H54 (cell line): ENCODE measurements at places on chromosomes 2 and 18.
A peak's percentile ranks its signal among the peaks of the same experiment; 100 is the strongest.

GRCh38 chr18:50203801-50204604, 9.1 kb upstream of the MYO5B start:
- peak; percentile 19 for DNase-seq

- no peak for DNase-seq
Measured at GRCh38 chr18:69795791-69796190, 151.9 kb downstream of the CD226 start.

DNA sequence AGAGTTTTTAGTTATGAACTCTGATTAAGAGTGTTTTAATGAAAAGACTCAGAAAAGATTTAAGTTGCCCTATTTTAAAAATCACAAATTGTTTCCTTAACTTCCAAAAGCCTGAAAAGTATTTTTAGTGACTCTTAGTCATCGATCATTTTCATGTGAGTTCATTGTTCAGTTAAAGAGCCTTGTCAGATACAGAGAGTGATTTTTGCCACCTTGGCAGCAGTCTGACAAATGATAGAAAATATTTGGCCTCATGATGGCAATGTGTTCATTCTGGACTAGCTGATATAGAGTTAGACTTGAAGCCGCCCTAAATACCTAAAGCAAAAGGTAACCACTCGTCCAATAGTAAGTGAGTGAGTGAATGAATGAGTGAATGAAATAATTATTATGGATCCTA, 225.8 kb downstream of the CPS1 start:
- DNase-seq, result no peak

DNA sequence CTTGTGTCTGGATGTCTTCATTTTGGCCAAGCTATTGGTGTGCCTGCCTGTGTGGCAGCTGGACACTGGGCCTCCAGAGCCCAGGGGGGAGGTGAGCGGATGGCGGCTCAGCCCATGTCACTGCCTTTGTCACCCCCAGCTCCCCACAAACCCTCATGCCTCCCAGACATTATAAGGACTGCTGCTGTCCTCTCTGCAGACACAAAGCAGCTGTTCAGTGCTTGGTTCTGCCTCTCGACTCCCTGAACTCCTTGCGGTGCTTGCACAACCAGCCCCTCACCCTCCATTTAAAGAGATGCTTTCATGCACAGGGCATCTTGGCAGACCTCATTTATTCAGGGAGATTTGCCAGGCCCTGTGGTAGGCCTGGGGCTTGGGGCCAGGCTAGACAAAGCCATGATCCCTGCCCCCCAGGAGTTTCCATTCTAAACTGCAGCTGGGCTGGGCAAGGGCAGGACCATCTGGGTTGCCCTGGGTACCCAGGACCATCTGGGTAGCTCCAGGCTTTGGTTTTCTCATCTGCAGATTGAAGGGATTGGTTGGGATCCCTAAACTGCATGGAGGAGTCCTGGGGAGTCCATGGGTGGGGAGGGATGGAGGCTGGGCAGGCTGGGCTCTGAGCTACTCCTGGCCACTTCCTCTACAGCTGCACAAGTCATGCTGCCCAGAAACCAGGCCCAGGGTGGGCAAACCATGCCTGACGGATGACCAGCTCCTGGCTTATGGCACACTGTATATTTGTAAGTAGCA, 168.5 kb downstream of the CELF4 start:
- DNase-seq, result no peak

- DNase-seq, result no peak
Measured at GRCh38 chr2:24307961-24308360, 52.4 kb downstream of the ITSN2 start.

GRCh38 chr2:54247115-54247514, 8.9 kb downstream of the TSPYL6 start:
- no peak for DNase-seq

DNA sequence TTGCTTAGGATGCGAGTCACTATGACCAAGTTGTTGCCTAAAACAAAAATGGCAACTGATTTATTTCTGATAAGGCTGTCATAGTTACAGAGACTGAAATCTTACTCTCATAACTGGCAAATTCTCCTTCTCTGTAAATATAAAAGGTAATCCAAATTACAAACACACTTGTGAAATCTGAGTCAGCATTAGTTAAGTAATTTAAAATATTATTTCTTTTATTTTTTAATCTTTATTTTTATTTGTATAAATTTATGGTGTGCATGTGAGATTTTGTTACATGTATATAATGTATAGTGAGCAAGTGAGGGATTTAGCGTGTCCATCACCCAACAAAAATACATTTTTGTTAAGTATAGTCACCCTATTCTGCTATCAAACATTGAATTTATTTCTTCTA, 1342.8 kb upstream of the TMEFF2 start:
- DNase-seq, result no peak

DNA sequence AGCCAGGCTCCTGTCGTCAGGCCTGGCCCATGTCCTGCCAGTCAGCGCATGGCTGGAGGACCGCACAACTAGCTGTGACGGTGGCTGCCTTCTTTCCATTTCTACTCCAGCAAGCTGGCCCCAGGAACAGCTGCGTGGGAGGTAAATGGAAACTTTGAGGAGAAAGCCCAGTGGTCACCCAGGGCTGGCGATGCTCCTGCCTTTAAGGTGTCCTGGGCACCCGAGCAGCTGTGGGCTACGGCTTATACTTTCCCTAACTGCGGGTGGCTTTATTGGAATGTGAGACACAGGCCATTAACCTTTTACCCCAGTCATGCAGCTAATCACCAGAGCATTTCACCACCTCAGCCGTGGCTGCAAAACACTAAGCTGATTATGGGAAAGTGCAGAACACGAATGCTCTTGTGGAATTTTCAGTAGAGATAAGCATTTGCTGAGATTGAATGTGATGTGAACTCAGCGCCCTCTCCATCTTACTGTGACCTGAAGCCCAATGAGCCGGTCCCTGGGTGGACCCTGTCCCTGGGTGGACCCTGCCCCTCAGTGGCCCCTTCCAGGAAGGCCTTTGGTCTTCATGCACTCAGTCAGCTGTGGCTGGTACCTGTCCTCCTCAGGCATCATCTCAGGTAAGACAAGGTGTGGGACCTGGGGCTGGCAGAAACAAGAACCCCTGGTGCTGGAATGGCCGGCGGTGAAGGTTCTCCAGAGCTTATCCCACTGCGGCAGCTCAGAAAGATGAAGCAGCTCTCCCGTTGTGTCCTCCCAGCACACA, 275.4 kb upstream of the HS6ST1 start:
- no peak for DNase-seq

- DNase-seq, result no peak
Measured at GRCh38 chr2:60974652-60975051, 42.9 kb upstream of the PEX13 start.

GRCh38 chr2:38948995-38949394, 59.3 kb downstream of the ARHGEF33 start:
- no peak for DNase-seq

GRCh38 chr2:152157253-152157652, 18.3 kb downstream of the STAM2 start:
- no peak for DNase-seq

- no peak for DNase-seq
Measured at GRCh38 chr2:12602661-12603060, 114.1 kb upstream of the TRIB2 start.

GRCh38 chr2:180630756-180631155, 349.6 kb upstream of the UBE2E3 start:
- no peak for DNase-seq

GRCh38 chr2:196431957-196432356, 207.6 kb upstream of the CCDC150 start:
- DNase-seq, result no peak

- DNase-seq, result no peak
Measured at GRCh38 chr2:42424033-42424432, 63.0 kb upstream of the COX7A2L start.

GRCh38 chr2:205405194-205405593, 277.1 kb upstream of the NRP2 start:
- DNase-seq, result no peak

- DNase-seq, result no peak
Measured at GRCh38 chr2:233821709-233822100, 32.6 kb downstream of the HJURP start.

DNA sequence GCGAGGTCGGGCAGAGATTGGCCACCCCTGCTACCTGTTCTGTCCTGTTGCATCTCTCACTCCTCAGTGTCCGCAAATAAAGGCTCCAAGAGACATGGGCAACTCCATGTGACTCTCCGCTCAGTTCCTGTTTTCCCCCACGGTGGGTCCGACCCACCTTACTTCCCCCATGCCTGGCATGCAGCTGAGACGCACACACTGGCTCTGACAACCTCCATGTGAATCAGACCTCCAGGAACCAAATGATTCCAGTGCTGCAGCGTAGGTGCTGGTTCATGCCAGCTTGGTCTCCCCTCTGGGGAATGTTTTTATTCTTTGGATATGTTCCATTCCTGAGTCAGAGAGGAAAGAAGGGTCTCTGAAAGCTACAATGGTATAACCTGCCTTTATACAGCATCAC, 221.5 kb downstream of the SH3RF3 start:
- no peak for DNase-seq

DNA sequence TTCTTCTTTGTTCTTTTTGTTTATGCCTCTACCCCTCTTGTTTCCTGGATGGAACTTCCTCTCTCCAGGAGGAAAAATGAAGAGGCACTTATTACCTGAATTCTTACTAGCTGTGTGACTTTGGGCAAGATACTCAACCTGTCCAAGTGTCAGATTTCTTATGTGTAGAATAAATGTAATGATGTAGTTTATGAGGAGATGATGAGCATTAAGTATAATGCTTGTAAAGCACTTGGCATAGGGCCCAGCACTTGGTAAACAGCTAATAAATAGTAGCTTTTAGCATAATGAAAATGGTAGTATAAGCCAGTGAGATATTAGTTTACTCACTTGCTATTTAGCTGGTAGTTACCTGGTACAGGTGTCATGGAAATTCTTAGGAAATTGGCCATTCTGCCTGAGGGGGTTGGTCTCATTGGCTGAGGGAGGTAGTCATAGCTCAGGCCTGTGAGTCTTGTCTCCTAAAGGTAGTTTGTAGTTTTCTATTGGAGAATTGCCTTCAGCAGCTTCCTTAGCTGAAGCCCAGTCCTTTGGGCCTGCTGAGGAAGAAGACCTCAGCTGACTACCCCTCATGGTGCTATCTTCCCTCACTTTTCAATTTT, 133.4 kb upstream of the NABP1 start:
- no peak for DNase-seq

GRCh38 chr2:208319391-208319790, 53.3 kb downstream of the PIKFYVE start:
- no peak for DNase-seq

GRCh38 chr18:35377875-35378573, 887 bp upstream of the ZNF396 start:
- no peak for DNase-seq

DNA sequence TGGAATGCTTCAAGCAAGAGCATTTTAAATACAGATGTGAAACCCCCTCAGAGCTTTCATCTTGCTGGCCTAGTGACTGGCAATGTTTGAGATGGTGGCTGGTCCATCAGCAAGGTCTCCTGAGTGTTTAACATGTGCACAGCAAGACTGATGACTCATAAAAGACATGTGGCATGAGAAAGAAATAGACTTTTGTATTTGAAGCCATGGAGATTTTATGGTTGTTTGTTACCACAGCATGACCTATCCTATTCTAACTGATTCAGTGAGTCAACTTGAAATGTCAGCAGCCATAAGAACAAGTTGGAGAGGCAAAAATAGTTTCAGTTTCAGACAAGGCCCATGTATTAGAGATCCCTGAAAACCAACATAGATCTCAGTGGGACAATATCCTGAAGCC, 154.7 kb upstream of the LYPD1 start:
- DNase-seq, result no peak

DNA sequence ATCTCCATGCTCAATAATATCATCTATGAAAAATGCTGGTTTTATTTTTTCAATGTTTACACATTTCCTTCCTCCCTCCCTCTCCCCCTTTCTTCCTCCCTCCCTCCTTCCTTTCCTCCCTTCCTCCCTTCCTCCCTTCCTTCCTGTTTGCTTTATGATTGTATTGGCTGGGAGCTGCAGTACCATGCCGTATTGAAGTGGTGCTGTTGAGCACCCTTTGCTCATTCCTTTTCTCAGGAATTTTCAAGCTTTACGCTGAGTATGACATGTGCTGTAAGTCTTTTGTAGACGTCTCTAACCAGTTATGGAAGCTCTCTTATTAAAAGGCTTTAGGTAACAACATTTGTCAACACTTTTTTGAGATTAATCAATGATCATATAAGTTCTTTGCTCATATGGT, 100.4 kb downstream of the SNTG2 start:
- DNase-seq, result no peak

GRCh38 chr2:138730497-138731030, 49.6 kb downstream of the NXPH2 start:
- DNase-seq, result no peak

- DNase-seq, result no peak
Measured at GRCh38 chr2:136117391-136117841, 533 bp downstream of the CXCR4 start.

DNA sequence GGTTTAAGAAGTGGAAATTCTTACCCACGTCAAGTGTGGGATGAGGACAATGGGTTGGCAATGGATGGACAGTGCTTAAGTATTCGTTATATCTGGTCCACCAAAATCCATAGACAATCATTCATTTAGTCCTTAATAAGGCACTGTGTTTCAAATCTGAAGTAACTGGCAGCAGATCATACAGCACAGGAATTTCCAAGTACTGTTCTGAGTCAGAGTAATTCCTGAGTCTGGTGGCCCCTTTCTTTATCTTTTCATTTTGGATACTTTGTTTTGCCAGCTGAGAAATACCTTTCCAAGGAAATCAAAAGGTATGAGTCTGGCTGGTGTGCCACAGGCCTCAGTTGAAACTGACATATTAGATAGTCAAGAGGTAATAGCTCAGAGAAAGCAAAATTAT, 31.4 kb upstream of the CCDC102B start:
- DNase-seq, result no peak

DNA sequence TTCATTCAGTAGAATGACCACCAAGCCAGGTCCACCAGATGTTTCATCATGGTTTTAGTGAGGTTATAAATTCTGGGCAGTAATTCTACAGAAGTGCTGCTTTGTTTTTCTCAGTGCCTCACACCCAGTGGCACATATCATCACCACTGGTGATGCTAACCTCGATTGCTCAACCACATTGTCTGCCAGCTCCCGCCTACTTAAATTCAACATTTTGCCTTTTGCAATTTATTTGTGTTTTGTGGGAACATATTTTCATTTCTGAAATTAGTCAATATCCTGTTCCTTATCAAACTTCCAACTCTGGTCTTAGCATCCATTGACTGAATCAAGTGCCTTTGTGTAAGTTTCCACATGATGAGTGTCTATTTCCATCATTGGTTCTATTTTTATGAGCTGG, 62.3 kb upstream of the TMEM178A start:
- DNase-seq, result no peak

- DNase-seq, result no peak
Measured at GRCh38 chr2:241598487-241598886, 38.5 kb downstream of the THAP4 start.

DNA sequence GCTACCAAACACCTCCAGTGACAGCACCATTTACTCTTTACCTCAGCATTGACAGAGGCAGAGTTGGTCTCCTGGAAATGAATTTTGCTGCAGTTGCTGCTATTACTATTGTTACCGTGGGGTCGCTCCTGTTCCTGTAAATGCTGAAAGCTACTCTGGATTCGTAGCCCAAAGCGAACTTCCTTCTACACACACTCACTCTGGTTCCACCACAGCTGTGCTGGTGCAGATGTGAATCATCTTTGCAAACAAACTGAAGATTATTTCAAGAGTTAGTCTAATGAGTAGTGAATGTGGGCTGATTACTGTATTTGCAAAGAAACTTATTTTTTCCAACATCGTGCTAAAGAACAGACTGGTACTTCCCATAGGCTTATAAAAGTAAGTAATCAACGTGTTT, 304.0 kb downstream of the LPIN1 start:
- no peak for DNase-seq
